ENCODE measurements at places on chromosomes 7 and 10. TPM values are rescaled to one million over a fixed set of nuclear protein-coding genes. Genes with fewer than 3 reads are reported as not detected.

DNA sequence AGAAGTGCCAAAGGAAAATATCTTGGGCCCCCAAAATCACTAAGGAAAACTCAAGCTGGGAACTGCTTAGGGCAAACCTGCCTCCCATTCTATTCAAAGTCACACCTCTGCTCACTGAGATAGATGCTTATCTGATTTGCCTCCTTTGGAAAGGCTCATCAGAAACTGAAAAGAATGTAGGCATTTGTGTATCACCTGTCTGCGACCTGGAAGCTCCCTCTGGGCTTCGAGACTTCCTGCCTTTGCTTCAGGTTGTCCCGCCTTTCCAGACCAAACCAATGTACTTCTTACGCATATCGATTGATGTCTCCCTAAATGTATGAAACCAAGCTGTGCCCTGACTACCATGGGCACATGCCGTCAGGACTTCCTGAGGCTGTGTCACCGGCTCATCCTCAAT lies 14.5 kb upstream of the LRRC72 start:
- no peaks in the 10 kb centered on the region for H3K4me1 ChIP-seq
- H3K27me3 ChIP-seq, result no peaks in the 10 kb centered on the region

The ADCY1 gene
- 0.49 TPM for total RNA-seq

DNA sequence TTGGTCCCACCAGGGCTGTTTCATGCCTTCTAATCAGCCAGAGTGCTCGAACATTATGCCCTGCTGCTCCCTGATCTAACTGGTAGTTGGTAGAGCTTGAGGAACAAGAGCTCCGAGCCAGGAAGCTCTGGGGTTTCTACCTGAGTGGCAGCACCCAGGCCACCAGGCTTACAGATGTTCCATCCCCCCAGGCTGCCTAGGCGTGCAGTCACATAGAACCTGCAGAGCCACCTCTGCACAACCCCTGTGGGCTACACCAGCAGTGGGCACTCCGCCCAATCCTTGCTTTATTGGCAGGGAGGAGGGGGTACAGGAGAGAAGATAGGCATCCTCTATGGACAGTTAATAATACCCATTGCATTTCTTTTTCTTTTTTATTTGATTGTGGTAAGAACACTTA lies 21.8 kb downstream of the MAP3K8 start:
- ATAC-seq, result no peak
- H3K4me1 ChIP-seq, result peaks cover 45% of the 10 kb centered on the region
- H3K27ac ChIP-seq, result peak overlapping the region; percentile 87
- H3K36me3 ChIP-seq, result peaks cover 60% of the 10 kb centered on the region
- H3K4me3 ChIP-seq, result no peak overlapping the region

The UCMA gene
- not detected for total RNA-seq

DNA sequence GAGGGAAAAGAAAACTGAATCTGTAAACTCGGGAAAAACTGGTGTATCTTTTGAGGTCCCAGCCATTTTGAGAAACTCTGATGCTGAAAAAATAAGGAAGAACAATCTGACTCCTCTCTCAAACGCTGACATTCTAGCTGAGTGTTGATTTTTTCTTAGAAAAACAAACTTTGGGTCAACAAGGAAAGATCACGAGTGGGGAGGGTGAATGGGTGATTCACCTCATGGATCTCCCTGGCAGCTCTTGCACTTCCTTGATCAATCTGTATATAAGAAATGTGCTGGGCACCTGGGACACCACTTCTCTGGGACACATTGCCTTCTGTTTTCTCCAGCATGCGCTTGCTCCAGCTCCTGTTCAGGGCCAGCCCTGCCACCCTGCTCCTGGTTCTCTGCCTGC lies at the start of gene PIP:
Gene PIP (plus strand): TSS at position 297 of the 400 bp plus-strand sequence. CDS start 40 bp downstream, at position 337.
- no peaks in the 10 kb centered on the region for H3K27me3 ChIP-seq
- H3K4me3 ChIP-seq, result no peak within 1 kb of the TSS
- H3K27ac ChIP-seq, result no peak within 1 kb of the TSS
- H3K4me1 ChIP-seq, result no peaks in the 10 kb centered on the region

The BTBD16 gene
- not detected for total RNA-seq

The OR2A12 gene
- not detected for total RNA-seq

GRCh38 chr10:31152421-31153135 lies 120.9 kb upstream of the ZNF438 start:
- H3K36me3 ChIP-seq, result no peaks in the 10 kb centered on the region
- H3K27ac ChIP-seq, result no peak overlapping the region
- H3K27me3 ChIP-seq, result no peaks in the 10 kb centered on the region
- H3K4me3 ChIP-seq, result no peak overlapping the region
- H3K4me1 ChIP-seq, result peaks cover 7% of the 10 kb centered on the region

GRCh38 chr7:17134786-17135185 lies 163.7 kb upstream of the AHR start:
- H3K27ac ChIP-seq, result no peak overlapping the region
- H3K27me3 ChIP-seq, result no peaks in the 10 kb centered on the region
- no peak overlapping the region for H3K4me3 ChIP-seq

DNA sequence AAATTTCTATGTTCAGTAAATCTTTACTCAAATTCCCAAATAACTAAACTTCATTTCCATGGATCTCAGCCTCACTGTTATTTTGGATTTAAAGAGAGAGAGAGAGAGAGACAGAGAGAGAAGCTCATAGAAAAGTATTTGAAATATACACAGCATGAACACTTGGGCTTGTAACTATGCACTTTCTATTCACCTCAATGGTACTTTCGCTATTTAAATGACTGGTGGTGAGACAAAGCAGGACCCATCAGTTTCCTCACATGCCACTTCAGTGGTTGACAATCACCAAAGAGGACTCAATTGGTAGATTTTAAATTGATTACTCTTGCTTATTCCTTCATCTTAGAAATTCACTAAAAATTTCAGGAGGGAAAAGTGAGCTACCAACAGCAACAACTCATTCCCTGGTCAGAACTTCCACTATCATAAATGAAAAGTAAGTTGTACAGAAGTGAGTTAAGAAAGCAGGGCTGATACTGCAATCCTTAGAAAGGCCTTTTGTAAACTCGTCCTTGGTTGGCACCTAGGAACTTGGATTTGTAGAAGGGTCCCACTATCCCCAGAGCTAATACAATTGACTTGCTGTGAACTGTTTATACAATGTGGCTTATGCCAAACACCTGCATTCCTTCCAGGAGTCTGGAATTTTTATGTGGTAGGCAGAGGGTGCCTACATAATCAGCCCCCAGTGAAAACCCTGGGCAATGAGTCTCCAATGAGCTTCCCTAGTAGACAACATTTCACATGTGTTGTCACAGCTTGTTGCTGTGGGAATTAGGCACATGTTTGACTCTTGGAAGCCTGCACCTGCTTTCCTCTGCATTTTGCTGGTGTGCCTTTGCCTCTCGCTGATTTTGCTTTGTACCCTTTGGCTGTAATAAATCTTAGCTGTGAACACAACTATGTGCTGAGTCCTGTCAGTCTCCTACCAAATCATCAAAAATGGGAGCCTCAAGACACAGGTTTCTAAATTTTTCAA lies 10.8 kb downstream of the ERLIN1 start:
- H3K4me1 ChIP-seq, result no peaks in the 10 kb centered on the region
- no peak overlapping the region for H3K4me3 ChIP-seq
- ATAC-seq, result no peak
- H3K36me3 ChIP-seq, result peaks cover 93% of the 10 kb centered on the region
